CD8-positive, alpha-beta memory T cell (primary cell): ENCODE measurements at places on chromosomes 1 and 21.

GRCh38 chr1:181206513-181206912 lies 118.0 kb downstream of the IER5 start:
- no peak for DNase-seq

DNA sequence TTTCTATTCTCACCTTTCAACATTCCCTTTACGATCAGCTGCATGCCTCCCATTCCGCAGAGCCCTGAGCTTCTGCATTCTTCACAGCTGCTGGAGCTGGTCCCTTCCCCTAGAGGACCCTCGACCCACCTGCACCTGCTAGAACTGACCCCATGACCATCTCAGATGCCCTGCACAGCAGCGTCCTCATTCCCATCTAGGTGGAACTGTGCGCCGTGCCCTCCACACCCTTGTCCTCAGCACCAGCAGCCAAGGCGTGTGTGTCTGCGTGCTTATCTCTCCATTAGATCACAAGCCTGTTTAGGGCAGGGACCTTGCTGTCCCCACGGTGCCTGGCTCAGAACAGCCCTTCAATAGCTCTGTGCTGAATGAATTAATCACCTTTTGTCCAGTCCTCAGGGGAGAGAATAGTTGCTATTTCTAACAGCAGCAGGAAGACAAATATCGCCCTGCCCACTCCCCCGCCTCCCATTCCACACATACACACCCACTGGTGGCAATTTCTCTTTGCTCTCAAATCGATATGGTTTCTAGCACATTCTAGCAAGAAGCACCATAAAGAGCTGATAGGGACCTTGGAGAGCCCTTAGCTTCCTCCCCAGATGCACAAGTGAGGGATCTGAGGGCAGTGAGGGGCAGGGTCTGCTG lies 61.7 kb downstream of the KCNN3 start:
- no peak for DNase-seq

DNA sequence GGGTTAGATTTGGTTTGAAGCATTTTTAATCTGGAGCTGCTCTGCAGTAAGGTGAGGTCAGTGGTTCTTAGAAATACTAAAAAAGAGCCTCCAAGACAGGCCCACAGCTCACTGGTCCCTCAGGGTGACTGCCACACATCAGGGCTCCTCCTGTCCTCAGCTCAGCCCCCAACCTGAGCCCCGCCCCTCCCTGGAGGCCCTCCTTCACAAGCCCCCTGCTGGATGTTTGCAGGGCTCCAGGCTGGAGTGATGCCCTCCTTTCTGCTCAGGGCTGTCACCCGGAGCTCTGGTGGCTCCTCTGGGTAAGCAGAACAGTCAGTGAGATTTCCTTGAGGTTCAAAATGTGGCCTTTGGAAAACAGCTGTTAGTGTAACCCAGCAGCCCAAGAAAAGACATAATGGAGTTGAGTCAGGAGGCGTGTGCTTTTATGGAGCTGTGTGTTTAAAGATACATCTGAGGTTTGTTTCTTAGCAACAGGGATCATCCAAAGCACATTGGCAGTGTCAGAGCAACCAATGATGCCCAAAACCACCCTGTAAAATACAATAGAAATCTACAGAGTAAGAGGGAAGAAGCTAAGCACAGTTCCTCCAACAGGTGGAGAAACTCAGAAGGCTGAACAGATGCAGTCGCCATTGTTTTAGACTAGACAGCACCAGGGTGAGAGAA lies 21.4 kb downstream of the STUM start:
- no peak for DNase-seq

DNA sequence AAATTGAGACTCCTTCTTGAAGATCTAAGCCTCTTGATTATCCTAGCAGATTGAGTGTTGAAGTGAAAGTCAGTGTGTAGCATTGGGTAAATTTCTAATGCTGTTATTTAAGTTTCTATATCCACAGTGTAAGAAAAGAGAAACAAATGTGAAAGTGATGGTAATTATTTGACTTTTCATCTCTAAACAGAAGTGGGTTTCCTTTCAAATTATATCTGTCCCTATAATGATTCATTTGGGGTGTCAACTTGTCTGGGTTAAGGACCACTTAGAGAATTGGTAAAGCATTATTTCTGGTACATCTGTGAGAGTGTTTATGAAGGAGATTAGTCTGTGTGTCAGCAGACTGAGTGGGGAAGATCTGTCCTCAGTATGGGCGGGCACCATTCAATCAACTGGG lies 133.0 kb upstream of the HMCN1 start:
- DNase-seq: no peak

DNA sequence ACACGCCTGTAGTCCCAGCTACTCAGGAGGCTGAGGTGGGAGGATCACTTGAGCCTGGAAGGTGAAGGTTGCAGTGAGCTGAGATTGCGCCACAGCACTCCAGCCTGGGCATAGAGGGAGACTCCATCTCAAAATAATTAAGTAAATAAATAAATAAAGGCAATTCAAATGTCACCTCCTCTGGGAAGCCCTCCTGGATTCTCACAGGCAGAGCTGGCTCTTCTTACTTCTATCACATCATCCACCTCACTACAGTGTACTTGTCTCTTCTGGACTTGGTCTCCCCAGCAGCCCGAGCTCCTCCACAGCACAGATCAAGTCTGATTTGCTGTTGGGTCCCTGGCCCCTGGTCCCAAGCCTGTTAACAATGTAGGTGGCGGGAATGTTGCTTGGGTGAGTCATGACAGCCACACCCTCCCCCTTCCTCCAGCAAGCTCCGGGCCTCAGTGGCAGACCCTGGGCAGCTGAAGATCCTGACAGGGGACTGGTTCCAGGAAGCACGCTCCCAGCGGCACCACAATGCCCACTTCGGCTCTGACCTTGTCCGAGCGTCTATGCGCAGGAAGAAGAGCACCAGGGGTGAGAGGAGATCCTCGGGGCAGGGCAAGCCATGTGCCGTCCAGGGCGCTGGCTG lies 5.3 kb downstream of the SYTL1 start:
- no peak for DNase-seq

- no peak for DNase-seq
Observed at GRCh38 chr1:19049128-19049768, 92.8 kb upstream of the IFFO2 start.

GRCh38 chr21:37767984-37768383 lies 148.3 kb downstream of the KCNJ6 start:
- DNase-seq: no peak

GRCh38 chr1:165845569-165845968 lies 18.2 kb downstream of the UCK2 start:
- no peak for DNase-seq

DNA sequence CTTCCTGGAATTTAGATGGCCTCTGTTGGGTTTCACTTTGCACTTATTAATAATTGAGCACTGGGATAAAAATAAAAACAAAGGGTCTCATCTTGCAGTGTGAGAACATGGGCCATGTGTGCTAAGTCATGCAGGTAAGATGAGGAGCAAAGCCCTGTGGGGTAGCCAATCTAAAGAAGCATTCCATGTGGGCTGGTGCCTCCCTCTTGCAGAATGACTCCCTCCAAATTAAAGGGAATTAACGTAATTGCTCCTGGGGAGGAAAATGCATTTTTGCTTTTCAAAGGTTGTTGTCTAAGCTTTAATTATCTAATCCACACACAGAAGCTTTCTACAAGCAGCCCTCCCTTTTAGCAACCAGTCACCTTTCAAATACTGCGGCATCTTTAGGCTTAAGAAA lies 69.8 kb downstream of the CDC14A start:
- no peak for DNase-seq

GRCh38 chr1:85216697-85217096 lies 15.9 kb upstream of the SYDE2 start:
- DNase-seq: no peak

DNA sequence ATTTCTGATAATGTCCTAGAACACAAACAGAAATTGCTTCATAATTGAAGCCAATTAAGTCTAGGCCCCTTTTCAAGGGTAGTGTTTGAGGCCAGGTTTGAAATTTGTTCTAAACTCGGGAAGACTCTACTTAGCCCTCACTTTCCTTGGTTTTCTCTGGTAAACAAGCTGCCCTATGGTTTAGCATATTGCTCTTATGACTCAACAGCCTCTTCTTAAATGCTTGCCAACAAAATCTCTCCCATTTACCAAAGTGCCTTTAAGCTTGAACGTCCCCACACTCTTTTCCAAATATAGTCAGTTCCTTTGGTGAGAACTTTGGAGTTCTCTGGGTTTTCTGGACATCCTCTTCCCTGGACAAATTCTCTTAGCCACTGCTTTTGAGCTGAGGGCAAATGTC lies 5.8 kb upstream of the LCE6A start:
- DNase-seq: no peak

DNA sequence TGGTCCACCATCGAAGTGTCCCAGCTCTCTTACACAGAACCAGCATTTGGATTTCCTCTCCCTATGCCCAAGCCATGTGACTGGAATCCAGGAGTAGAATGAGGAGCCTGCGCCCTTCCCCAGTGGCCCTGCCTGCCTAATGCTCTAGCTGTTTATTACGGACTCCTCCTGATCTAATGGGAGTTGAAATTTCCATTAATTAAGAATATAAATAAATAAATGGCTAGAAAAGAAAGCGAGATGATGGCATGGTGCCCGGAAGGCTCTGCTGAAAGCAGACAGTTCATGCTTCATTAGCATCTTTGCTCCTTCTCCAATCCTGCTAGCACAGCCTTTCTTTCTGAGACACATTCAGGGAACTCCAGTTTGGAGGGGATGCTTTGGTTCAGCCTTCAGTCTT lies 216.2 kb downstream of the SEC16B start:
- DNase-seq: no peak

GRCh38 chr1:117128323-117129079 lies 7.0 kb upstream of the TRIM45 start:
- peak; percentile 26 for DNase-seq

DNA sequence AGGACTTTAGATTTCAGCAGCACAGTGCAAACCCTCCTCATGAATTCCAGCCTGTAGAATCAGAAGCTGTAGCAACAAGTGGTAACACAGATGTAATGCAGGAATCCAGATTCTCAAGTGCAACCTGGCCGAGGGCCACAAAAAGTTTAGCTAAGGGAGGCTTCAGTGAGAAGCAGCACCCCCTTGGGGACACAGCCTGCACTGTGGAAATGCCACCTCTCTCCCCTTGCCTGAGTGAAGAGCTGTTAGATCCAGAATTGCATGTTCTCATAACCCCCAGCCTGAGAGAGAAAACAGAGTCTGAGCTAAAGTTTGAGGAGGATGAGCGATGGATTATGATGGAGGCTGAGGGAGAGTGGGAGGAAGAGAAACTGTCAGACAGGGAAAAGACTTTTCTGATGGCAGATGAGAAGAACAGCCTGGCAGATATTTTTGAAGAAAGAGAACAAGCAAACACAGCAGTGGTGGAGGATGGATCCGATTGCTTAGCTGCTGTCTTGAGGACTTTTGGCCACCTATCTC lies 80.5 kb upstream of the BMP8A start:
- peak; percentile 15 for DNase-seq

GRCh38 chr21:14382486-14382834 lies 486 bp downstream of the HSPA13 start:
- DNase-seq: no peak

- no peak for DNase-seq
Observed at GRCh38 chr21:33488936-33489335, 2.6 kb downstream of the DNAJC28 start.

DNA sequence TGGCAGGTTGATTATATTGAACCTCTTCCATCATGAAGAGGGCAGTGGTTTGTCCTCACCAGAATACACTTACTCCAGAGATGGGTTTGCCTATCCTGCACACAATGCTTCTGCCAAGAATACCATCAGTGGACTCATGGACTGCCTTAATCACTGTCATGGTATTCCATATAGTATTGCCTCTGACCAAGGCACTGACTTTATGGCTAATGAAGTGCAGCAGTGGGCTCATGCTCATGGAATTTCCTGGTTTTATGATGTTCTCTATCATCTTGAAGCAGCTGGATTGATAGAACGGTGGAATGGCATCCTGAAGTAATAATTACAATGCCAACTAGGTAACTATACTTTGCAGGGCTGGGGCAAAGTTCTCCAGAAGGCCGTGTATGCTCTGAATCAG lies 16.6 kb upstream of the GBP6 start:
- DNase-seq: no peak

GRCh38 chr1:109629372-109630030 lies 9.9 kb downstream of the AMPD2 start:
- DNase-seq: no peak

DNA sequence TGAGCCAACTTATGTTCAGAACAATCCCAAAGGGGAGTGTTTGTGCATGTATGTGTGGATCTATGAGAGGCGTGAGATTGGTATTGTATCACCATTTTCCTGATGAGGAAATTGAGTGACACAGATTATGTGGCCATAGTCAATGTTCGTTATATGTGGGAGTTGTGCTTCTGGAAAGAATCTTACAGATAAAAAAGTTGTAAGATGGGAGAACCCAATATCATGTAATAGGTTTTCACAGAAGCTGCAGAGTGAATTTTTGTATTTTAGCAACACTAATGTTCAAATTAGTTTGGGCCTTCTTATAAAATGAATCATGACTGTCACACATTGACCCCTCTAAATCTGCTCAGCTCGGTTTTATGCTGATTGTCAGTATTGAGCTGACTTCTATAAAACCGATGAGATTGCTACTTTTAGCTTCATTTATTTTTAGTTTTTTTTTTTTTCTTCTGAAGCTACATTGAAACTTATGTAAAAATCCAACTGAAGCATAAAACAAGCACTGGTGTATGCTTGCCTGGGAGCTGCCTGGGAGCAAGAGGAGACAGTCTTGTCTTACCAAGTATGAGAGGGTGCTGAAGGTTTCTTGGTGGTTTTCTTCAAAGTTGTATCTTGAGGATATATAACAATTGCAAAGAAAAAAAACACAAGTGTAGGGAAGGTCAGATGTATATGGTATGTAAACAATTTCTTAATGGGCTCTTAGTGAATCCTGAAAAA lies 4.1 kb downstream of the RWDD3 start:
- no peak for DNase-seq

DNA sequence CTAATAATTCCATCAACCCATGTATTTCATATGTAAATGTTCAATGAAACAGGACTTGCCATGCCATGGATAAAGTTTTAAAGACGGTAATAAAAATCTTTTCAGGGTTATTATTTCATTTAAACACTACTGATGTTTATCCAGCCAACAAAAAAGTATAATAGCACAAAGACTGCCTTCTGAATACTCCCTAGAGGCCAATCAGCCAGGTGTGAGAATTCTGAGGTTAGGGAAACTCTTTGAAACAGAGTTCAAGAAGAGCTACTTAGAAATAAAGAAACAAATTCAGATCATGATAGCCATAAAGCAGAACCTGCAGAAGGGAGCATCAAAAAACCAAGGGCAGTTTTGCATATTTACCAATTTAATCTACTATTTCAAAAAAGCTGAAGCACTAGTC lies 48.7 kb downstream of the AKT3 start:
- DNase-seq: no peak

GRCh38 chr21:25186273-25186672 lies 421.0 kb downstream of the MRPL39 start:
- no peak for DNase-seq

DNA sequence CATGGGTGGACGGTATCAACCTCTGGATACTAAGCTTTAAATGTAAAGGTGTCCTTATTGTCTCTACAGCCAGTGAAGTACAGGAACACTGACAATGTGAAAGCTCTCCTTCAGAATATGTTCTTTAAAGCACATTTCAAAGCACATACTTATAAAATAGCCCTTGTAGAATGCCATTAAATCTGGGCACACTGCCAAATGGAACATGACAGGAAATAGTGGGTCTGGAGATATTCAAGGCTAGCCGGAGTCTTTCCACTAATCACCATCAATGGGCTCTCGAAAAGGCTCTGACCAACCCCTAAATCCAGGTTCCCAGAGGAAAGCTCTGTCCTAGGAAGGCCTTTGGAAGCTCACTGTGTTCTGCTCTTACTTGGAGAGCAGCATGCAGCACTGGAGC lies 46.6 kb downstream of the PLD5 start:
- DNase-seq: no peak
